ENCODE measurements at places on chromosomes 6 and 20. TPM values are rescaled to one million over a fixed set of nuclear protein-coding genes. Genes with fewer than 3 reads are reported as not detected.
A peak's percentile ranks its signal among the peaks of the same experiment; 100 is the strongest.

MRPS18A gene
- total RNA-seq, result 42.1 TPM

PHACTR3 gene
- 13.4 TPM for total RNA-seq

DNA sequence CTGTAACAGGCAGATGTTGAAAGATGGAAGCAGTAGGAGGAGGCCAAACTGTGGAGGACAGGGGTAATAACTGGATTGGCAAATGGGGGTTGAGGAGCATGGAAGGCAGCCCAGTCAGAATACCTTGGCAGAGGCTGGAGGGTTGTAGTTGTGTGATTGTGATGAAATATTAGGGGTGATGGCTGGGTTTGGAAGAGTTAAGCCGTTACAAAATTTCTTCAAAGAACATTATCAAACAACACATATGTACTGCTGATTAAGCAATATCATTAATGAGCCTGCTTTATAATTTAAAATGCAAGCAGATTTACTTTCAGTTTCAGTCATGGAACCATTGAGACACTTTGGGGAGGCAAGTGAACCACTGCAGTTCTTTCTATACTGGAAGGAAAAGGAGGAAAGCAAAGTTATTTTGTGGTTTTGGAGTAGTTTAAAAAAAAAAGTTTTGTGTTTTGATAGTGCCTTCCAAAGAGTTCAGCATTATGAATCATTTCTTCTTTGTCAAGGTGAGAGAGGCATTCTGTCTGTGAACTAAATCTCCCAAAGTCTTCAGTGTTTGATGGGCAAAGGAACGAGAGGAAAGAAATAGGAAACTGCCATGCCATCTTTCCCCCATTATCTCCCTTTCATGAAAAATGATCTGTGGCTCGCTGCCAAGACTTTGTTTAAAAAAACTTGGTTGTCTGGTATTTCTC, 20.7 kb downstream of the FOXO3 start:
- no peaks in the 10 kb centered on the region for H3K27me3 ChIP-seq
- H3K36me3 ChIP-seq, result peaks cover 17% of the 10 kb centered on the region
- peak overlapping the region; percentile 63 for H3K27ac ChIP-seq
- peaks cover 87% of the 10 kb centered on the region for H3K4me1 ChIP-seq
- no peak overlapping the region for H3K4me3 ChIP-seq
- no peak for DNase-seq

DNA sequence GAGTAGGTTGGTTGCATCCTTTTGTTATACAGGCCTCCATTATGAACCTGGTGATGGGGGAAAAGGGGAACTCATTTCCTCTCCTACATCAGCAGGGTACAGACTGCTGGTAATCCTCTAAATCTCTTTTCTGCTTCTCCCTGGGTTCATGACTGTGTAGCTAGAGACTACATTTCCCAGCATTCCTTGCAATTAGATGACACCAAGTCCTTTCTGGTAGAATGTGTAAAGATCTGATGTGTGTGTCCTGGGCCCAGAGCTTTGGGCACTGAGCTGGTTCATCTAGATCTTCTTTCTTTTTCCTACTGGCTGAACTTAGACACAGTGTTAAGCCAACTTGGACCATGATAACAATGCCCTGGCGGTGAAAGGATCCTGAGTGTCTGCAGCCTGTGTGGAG, 104.7 kb upstream of the IFNGR1 start:
- H3K27ac ChIP-seq, result no peak overlapping the region
- no peaks in the 10 kb centered on the region for H3K4me1 ChIP-seq
- no peaks in the 10 kb centered on the region for H3K36me3 ChIP-seq
- DNase-seq, result no peak
- H3K4me3 ChIP-seq, result no peak overlapping the region

- no peaks in the 10 kb centered on the region for H3K36me3 ChIP-seq
- no peaks in the 10 kb centered on the region for H3K4me1 ChIP-seq
- H3K27me3 ChIP-seq, result no peaks in the 10 kb centered on the region
- no peak overlapping the region for H3K4me3 ChIP-seq
- H3K27ac ChIP-seq, result no peak overlapping the region
Measured at GRCh38 chr6:118985123-118985830, 50.3 kb upstream of the MCM9 start.

DNA sequence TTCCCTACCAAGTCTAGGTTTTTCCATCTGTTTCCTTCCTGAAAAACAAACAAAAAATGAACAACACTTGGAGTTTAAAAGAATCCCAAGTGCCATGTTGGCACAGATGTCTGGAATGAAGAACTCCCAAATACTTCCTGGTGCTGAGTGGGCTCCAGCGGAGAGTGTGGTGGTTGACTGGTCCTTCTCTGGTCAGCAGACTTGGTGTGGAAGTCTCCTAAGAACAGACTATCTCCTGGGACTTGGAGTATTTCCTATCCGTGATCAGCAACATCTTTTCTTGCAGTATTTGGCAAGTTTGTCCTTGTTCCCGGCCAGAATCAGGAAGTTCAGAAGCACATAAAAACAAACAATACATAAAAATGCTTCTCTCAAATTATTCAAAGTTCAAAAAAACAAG, 154.1 kb downstream of the MTFR2 start:
- H3K36me3 ChIP-seq, result no peaks in the 10 kb centered on the region
- DNase-seq, result peak; percentile 63

- DNase-seq, result no peak
- H3K4me1 ChIP-seq, result no peaks in the 10 kb centered on the region
- no peaks in the 10 kb centered on the region for H3K27me3 ChIP-seq
- H3K36me3 ChIP-seq, result no peaks in the 10 kb centered on the region
Measured at GRCh38 chr6:158160932-158161539, 7.0 kb downstream of the SERAC1 start.

DNA sequence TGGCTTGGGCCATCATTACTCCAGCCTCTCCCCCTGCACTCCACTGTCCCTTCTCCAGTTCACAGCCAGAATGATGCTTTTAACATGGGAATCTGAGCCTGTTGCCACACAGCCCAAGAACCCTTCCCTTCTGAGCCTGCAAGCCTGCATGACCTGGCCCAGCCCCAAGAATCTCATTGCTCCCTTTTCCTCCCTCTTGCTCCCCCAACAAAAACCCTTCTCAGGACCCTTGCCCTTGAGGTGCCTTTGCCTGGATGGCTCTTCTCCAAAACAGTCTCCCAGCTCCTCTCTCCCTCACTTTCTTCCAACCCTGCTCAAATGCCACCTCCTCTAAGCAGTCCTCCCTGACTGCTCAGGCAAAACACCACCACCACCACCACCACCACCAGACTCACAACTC, 157.2 kb downstream of the ANKRD60 start:
- no peaks in the 10 kb centered on the region for H3K36me3 ChIP-seq
- H3K27ac ChIP-seq, result no peak overlapping the region
- no peaks in the 10 kb centered on the region for H3K4me1 ChIP-seq
- DNase-seq, result no peak
- no peak overlapping the region for H3K4me3 ChIP-seq
- H3K27me3 ChIP-seq, result no peaks in the 10 kb centered on the region

GRCh38 chr20:52972965-52973819, 1.0 kb downstream of the TSHZ2 start:
- peak overlapping the region; percentile 73 for H3K27ac ChIP-seq
- H3K36me3 ChIP-seq, result no peaks in the 10 kb centered on the region
- H3K4me1 ChIP-seq, result no peaks in the 10 kb centered on the region
- peak overlapping the region; percentile 19 for H3K4me3 ChIP-seq
- no peak for DNase-seq
- peaks cover 40% of the 10 kb centered on the region for H3K27me3 ChIP-seq

PCNA gene
- total RNA-seq, result 26.0 TPM

DNA sequence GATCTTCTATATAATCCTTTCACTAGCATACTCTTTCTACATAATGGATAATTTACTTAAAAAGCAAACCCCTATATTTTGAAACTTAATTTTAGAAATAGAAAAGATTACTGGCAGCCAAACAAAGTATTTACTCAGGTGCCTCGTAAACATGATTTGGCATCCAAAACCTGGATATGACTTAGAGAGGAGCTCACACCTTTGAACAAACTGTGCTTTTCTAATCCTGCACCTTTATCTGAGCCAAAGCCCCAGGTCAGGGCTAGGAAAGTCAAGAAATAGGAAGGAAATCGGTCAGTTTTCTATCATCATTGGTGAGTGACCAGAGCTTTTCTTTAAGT, 170.9 kb downstream of the PHF3 start:
- no peak overlapping the region for H3K27ac ChIP-seq
- H3K4me1 ChIP-seq, result peaks cover 2% of the 10 kb centered on the region
- no peak overlapping the region for H3K4me3 ChIP-seq
- no peaks in the 10 kb centered on the region for H3K36me3 ChIP-seq
- no peak for DNase-seq

SNAP25 gene
- not detected for total RNA-seq

GRCh38 chr6:170127151-170127550, 163.7 kb downstream of the DLL1 start:
- no peaks in the 10 kb centered on the region for H3K36me3 ChIP-seq
- DNase-seq, result no peak
- peaks cover 34% of the 10 kb centered on the region for H3K4me1 ChIP-seq

KHDC1 gene
- 1.1 TPM for total RNA-seq

GRCh38 chr20:347317-347639, 367 bp downstream of the NRSN2 start:
- no peaks in the 10 kb centered on the region for H3K36me3 ChIP-seq
- peak overlapping the region; percentile 84 for H3K27ac ChIP-seq
- DNase-seq, result no peak
- H3K4me3 ChIP-seq, result peak overlapping the region; percentile 73

DNA sequence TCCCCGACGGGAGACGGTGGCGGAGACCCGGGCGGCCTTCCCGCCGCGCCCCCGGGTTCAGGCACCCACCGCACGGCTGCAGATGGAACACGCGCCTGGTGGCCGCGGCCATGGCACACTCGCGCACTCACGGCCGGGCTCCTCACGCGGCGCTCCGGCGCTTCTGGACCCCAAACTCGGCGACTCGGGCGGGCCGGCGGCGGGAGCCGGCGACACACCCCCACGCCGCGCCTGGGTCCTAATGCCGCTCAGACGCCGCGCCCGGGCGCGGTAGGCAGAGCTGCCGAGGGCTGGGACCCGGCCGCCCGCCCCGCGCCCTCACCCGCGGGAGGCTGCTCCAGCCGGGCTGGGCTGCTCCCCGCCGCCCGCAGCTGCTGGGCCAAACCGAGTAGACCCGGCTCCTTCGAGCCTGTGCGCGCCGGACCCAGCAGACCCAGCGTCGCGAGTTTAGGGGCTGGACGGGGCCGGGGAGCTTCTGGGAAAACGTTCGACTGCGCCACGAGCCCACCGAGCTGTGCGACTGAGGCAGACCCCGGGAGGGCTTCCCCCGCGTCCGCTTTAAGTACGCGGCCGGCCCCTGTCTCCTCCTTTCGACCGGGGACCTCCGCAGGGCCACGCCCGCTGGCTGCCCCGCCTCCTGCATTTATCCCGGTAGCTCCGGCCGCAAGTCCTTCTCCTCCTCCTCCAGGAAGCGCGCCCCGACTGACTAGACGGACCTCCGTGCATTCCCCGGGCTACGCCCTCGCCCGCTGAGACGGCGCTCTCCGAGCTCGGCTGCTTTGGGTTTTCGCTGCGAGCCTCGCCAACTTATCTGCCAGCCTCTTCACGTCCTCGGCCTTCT, at the start of gene SLC4A11:
Gene SLC4A11 (minus strand): TSS at position 165 of the 841 bp plus-strand sequence. CDS start 53 bp downstream, at position 112.
- H3K27me3 ChIP-seq, result peaks cover 51% of the 10 kb centered on the region
- peak within 1 kb of the TSS; percentile 64 for H3K4me3 ChIP-seq
- H3K4me1 ChIP-seq, result peaks cover 9% of the 10 kb centered on the region
- no peaks in the 10 kb centered on the region for H3K36me3 ChIP-seq
- H3K27ac ChIP-seq, result peak within 1 kb of the TSS; percentile 28

- H3K4me3 ChIP-seq, result no peak overlapping the region
- no peak for DNase-seq
- no peaks in the 10 kb centered on the region for H3K4me1 ChIP-seq
Measured at GRCh38 chr6:136410201-136411024, 120.8 kb upstream of the BCLAF1 start.
